NCI-H774 (cell line): ENCODE measurements at places on chromosomes 16 and 17.

DNA sequence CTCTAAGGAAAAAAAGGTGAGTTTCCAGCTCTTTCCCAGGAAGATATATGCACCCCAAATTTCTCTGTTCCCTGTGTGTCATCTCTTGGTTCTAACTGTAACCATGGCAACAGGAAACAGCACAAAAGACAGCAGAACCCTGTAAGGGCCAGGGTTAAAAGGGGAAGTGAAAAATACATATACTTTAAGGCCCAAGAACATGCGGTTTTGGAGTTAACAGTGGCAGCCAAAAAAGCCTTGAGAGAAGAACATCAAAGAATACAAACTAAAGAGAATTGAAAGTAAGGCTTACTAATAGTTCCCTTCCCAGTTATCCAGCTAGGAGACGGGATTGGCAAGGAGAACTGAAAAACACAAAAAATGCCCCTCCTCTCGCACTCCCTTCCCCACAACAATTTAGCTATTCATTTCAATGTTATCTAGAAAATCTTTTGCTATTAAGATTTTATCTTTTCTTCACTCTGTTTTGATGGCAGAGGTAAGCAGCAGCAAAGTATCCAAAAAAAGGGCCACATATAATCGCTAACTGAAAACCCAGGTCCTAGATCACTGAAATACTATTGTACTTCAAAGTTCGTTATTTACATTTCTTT is 1.5 kb downstream of the SPOP start:
- DNase-seq, result no peak

- no peak for DNase-seq
Measured at GRCh38 chr17:79926142-79926604, 86.9 kb upstream of the CBX4 start.

DNA sequence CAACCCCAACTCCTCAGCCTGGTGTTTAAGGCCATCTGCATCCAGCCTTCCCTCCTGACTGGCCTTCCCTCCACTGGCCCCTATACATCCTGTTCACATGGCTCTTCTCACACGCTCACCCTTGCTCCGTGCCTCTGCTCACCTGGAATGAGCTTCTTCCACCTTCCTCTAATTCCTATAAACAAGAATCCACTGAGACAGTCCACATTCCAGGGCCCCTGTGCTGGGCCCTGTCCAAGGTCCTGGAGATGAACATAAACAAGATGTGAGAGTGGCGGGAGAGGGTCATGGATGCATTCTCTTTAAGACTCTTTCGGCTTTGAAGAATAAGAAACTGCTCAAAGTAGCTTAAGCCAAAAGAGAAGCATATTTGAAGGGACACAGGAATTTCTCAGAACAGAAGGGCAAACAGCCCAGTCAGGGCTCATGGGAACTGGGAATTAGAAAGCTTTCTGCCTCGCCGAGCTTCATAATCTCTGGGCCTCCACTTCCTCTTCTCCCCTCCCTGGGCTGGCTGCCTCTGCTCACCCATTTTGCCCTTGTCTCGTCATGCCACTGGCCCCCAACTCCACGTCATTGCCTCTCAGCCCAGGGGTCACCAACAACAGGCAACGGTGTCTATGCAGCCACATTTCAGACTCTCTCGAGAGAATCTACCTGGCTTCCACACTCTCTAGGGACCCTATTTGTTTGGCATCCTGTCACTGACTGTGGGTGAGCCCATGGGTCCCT is 13.5 kb downstream of the SPPL2C start:
- no peak for DNase-seq

DNA sequence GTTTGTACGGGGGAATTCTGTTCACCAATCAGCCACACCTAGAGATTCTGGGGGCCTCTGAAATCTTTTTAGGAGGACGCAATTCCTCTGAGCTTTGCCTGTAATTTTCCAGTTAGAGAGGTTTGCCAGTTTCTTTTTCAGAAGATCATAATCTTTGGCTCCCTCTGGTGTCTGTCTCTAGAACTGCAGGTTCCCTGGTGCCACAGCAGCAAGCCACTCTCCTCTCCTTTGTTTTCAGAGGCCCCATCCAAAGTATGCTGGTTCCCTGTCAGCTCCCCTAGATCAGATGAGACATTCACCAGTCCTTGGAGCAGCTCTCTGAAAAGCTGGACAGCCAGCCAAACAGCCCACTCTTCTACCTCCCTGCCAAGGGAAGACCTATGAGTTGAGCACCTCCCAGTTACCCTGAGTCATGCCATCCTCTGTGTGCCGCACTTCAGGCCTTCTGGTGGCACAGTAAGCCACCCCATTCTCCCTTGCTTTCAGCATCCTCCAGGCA is 36.1 kb downstream of the RNF112 start:
- peak; percentile 39 for DNase-seq

DNA sequence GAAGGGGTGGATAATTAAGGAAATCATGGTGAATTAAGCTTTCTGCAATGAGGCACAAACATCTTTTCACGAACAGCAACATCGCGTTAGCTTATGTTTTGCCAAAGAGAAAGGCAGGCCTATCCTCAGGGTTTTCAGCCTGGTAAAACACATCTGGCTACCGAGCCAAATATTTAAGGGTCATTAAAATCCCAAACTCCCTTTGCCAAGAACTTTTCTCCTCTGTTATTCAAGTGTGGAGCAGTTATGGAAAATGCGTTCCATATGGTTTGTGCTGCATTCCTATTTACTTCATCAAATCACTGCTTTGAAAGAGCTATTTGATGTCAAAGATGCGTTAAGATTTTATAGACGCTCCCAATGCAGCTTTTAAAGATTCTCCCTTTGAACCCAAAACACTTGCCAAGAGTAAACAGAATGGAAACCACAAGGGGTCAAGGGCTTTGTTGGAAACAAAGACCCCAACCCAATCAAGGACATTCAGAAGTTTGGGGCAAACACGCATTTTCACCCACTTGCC is 308.3 kb upstream of the CDH5 start:
- DNase-seq, result no peak

DNA sequence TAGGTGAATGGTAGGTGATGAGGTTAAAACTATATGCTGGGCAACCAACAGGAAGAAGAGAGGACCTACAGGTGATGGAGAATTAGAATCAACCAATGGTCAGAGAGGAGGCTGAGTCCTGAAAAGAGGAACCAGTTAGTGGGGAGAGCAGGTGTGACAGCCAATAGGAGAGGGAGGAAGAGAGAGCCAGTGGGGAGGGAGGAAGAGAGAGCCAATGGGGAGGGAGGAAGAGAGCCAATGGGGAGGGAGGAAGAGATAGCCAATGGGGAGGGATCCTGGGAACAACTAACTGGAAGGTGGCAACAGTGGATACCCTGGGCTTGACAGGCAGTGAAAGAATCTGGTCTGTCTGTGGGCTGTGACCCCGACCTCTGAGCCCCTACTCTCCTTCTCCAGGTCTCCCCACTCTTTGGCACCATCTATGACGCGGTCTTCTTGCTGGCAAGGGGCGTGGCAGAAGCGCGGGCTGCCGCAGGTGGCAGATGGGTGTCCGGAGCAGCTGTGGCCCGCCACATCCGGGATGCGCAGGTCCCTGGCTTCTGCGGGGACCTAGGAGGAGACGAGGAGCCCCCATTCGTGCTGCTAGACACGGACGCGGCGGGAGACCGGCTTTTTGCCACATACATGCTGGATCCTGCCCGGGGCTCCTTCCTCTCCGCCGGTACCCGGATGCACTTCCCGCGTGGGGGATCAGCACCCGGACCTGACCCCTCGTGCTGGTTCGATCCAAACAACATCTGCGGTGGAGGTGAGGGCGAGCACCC is 3.7 kb downstream of the GUCY2D start:
- DNase-seq, result no peak

GRCh38 chr16:49556606-49557446 is 183.2 kb downstream of the C16orf78 start:
- DNase-seq, result peak; percentile 30

- no peak for DNase-seq
Measured at GRCh38 chr17:3511852-3512504, 36.2 kb downstream of the ASPA start.

DNA sequence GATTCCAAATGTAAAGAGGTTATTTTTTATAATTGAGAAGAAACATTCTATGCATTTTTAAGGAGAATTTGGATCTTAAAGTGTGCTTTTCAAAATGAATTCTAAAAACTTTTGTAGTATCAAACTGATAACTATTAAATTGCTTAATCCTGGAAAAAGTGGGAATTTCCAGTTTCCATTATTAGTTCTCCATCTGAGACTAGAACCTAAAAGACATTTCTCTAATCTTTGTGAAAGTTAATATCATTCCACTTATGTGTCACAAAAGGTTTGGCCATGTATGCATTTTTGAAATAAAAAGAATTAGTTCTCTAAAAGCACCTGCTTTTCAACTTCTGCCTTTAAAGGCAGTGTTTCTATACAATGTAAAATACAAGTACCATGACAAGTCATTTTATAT is 155.0 kb downstream of the BCAS3 start:
- no peak for DNase-seq

- peak; percentile 76 for DNase-seq
Measured at GRCh38 chr17:29565643-29566472, 979 bp downstream of the ABHD15 start.

GRCh38 chr16:17235147-17235815 is 235.5 kb downstream of the XYLT1 start:
- no peak for DNase-seq

DNA sequence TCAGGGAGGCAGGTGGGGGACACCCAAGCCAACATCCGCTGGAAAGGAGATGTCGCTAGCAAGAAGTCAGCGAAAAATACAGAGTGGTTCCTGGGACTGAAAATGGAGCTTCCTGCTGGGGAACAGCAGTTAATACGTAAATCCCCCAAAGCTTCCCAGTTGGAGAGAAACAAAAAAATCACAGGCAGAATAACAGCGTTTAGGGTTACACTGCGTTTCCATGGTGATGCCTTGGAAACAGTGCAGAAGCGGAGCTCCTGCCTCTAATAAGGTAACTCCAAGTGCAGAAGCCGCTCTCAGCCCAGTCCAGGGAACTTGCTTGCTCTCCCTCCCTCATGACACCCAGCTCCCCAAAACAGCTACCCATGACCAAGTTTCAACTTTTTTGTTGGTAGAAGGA is 73.4 kb downstream of the PLD6 start:
- DNase-seq, result no peak

GRCh38 chr17:12826431-12826830 is 37.1 kb downstream of the ARHGAP44 start:
- no peak for DNase-seq

DNA sequence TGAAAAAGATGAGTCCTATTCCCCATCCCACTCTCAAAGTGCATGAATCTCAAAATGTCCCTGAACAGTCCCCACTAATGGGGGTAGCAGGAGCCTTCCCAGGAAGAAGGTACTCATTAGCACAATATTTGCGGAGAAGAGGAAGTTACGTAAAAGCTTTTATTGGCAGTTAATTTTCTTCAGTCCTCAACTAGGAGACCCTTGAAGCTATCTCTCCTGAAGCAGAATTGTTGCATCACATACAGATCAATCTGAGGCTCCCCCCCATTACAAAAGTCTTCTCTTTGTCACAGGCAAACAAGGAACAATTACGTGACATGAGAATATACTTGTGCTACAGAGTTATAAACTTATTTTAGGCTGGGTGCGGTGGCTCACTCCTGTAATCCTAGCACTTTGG is 14.2 kb downstream of the SLFN12L start:
- no peak for DNase-seq

DNA sequence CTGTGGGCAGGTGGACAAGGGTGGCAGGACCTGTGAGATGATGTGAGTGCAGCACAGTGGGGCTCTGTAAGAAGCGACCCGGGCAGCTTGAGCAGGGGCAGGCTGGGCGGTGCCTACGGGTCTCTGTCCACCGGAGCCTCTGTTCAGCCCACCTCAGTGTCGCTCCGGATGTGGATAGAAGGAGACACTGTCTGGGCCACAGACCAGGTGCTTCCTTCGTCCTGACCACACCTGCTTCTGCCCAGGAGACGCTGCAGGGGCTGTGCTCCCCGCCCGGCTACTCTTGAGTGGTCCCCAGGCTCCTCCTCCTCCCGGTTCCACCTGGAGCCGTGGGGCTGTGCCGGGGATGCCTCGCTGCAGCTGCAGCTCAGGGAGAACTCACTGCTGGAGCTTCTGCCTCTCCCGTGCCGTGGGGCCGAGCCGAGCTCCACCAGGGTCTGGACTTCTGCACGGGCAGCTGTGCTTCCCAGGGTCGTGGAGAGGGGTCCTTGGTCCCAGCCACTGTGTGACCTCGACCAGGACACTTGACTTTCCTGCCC is 21.5 kb downstream of the METRNL start:
- no peak for DNase-seq

DNA sequence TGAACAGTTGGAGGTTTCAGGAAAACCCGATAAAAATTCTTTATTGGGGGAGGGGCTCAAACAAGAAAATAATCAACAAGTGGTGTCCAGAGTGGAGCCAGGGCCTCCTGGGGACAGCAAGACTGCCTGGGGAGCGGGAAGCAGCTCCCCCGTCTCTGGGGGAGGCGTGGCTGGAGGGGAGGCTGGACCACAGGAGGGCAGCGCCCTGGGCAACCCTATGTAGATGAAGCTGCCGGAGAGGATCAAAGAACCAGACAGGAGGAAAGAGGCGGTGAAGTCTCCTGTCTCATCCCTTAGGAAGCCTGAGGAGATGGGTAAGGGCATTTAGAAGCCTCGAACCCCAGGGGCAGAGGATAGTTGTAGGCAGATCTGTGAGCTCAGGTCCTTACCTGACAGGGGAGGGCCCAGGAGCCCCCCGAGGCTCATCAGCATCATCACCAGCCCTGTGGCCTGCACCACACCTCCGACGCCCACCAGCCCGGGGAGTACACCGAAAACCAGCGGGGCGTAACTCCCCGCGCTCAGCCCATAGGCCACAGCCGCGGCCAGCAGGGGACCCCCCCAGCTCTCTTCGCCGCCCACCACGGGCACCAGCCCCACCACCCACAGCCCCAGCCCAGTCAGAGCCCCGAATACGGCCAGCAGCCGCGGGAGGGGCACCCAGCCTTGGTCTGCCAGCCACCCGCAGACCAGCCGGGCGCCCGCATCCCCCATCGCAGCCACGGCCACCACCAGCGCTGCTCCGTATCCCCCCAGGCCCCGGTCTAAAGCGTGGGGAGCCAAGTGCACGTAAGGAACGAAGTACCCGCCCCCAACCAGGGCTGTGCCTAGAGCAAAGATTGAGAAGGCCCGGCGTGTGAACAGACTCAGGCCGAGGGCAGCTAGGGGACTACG is 2.0 kb downstream of the SLC16A11 start:
- DNase-seq, result no peak

GRCh38 chr17:61196302-61196704 is 203.3 kb upstream of the TBX2 start:
- no peak for DNase-seq

DNA sequence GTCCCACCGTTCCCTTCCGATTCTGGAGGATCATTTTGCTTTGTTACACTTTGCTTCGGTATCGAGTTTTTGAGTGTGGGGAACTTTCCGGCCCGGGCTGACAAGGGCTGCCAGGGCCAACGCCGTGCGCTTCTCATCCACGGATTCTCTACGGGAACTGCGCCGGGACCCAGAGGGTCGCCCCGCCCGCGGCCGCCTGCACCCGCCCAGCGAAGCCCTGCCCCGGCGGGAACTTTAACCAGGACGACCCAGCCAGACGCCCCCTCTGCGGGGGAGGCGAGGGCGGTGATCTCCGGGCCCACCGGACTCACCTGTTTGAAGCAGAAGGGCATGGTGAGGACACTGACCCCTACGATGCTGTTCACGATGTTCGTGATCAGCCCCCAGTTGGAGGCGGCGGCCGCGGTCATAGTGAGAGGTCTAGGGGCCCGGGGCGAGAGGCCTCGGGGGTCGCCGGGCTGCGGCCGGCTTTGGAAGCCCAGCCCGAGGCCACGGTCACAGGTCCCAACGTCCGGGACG is 536 bp downstream of the SLC38A10 start:
- no peak for DNase-seq

- no peak for DNase-seq
Measured at GRCh38 chr17:75843577-75844529, at the start of gene UNC13D. Gene UNC13D (minus strand): TSS chr17:75844404. CDS start chr17:75844337, 67 bp downstream.

GRCh38 chr17:48907713-48908046 is 527 bp upstream of the UBE2Z start:
- DNase-seq, result no peak
